Left cardiac atrium (tissue), 4 donors: ENCODE measurements at places on chromosomes 1 and 21. TPM values are rescaled to one million over a fixed set of nuclear protein-coding genes. Genes with fewer than 3 reads are reported as not detected.

OR2T5 gene
- not detected for total RNA-seq

TSACC gene
- total RNA-seq: not detected

TMEM240 gene
- total RNA-seq: 5.4 TPM

OXCT2 gene
- 16.2 TPM for total RNA-seq

LRRC7 gene
- total RNA-seq: 6.2 TPM

FAM167B gene
- total RNA-seq: 9.8 TPM

F5 gene
- 17.8 TPM for total RNA-seq

SH2D1B gene
- total RNA-seq: 0.27 TPM

TEKT2 gene
- not detected for total RNA-seq

RHD gene
- not detected for total RNA-seq

RCAN3 gene
- total RNA-seq: 6.1 TPM

SLC6A9 gene
- total RNA-seq: 3.1 TPM

SYCP1 gene
- total RNA-seq: not detected

FMO5 gene
- total RNA-seq: 1.4 TPM

SMYD2 gene
- total RNA-seq: 8.7 TPM

CFHR2 gene
- not detected for total RNA-seq

S100A16 gene
- total RNA-seq: 64.7 TPM

AIRE gene
- total RNA-seq: 0.08 TPM

PDE4DIP gene
- total RNA-seq: 1,607 TPM

LMX1A gene
- total RNA-seq: 0.09 TPM

TFAP2E gene
- 0.32 TPM for total RNA-seq

PGLYRP4 gene
- not detected for total RNA-seq

SPRR1B gene
- not detected for total RNA-seq

CALML6 gene
- total RNA-seq: 0.21 TPM

PEX10 gene
- 14.5 TPM for total RNA-seq

TMEM39B gene
- total RNA-seq: 9.5 TPM

LORICRIN gene
- total RNA-seq: not detected

GSTM4 gene
- total RNA-seq: 27.5 TPM

OR2W3 gene
- 0.26 TPM for total RNA-seq

TCP10L gene
- 2.6 TPM for total RNA-seq

SETSIP gene
- not detected for total RNA-seq

KCNK2 gene
- 0.32 TPM for total RNA-seq
